ENCODE measurements at places on chromosomes 5 and 9.

GRCh38 chr9:86407022-86407421 is 52.8 kb upstream of the TUT7 start:
- DNase-seq, result no peak

DNA sequence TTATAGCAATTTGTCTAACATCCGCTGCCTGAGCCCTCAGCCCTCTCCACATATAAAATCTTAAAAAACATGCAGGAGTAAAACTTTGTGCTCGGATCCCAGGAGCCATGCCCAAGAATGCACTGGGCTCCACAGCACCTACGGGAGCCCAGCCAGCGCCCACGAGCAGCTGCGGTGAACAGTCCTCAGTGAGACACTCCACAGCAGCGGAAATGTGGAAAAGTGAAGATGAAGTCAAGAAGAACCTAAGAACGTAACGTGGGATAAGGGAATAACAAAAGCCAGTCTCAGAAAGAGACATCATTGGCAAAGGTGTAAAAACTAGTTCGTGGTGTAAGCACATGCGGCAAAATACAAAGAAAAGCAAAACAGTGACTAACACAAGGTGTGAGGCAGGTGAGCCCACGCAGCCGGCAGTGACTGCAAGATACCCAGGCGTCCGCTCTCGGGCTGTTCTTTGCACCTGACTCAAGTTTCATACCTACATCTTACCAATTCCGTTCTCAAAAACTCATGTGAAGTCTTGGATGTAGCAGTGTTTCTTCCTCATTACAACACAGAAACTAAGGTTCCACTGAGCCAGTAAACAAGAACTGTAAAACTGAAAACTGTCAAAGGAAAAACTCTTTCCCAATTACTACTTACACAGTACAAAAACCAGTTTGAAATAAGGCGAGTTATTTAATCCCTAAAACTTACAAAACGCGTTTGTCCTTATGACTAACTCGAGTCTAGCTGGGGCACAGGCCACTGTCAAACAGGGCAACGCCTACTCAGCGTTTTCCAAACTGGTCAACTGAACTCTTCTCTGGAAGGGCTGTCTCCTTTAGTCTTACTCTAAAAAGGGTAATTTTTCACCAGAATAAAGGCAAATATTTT is 1.7 kb downstream of the CAMSAP1 start:
- no peak for DNase-seq

DNA sequence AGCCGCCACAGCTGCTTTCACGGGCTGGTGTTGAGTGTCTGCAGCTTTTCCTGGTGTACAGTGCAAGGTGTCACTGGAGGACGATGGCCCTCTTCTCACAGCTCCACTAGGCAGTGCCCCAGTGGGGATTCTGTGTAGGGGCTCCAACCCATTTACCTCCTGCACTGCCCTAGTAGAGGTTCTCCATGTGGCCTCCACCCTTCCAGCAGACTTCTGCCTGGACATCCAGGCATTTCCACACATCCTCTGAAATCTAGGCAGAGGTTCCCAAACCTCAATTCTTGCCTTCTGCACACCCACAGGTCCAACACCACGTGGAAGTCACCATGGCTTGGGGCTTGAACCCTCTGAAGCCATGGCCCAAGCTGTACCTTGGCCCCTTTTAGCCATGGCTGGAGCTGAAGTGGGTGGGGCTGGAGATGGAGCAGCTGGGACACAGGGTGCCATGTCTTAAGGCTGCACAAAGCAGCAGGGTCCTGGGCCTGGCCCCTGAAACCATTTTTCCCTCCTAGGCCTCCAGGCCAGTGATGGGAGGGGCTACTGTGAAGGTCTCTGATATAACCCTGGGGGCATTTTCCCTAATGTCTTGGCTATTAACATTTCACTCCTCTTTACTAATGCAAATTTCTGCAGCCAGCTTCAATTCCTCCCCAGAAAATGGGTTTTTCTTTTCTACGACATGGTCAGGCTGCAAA is 82.0 kb downstream of the MLLT3 start:
- no peak for DNase-seq

GRCh38 chr9:110864011-110864410 is 174.3 kb downstream of the LPAR1 start:
- no peak for DNase-seq

DNA sequence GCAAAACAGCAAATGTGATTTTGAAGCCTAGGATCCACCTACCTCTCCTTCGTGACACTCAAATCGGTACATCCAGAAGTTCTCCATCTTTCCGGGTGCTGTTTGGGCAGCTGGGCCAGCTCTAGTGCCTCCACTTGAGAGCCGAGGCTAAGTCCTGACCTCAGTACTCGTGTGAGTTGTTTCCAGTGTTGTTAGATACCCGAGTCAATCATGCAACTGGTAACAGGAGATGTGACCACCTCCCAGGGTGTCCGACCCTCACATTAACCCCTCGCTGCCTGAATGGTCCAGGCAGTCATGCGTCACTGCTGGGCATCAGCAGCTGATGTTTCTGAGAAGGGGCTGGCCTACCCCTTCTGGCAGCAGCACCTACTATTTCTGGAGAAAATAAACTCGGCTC is 170.3 kb downstream of the ENTREP1 start:
- no peak for DNase-seq

GRCh38 chr9:89496645-89497256 is 1.2 kb downstream of the SEMA4D start:
- DNase-seq, result no peak

GRCh38 chr5:177361418-177362291 is 3.9 kb downstream of the RGS14 start:
- no peak for DNase-seq

DNA sequence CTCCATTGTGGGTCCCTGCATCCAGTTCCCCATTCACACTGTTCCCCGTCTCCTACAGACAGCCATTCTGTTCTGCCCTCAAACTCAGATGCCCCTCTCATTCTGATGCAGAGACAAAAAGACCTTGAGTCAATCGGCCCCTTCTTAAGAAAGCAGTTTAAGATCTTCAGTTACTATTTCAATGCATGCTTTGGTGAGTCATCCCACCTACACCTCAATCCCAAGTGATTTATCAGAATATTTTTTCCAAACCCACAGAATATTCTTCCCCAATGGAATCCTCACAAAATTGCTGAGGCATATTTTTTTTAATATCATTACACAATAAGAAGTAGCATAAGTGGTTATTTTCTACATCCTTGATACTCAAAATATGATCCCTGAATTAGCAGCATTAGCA is 92.4 kb upstream of the SLC1A1 start:
- no peak for DNase-seq

DNA sequence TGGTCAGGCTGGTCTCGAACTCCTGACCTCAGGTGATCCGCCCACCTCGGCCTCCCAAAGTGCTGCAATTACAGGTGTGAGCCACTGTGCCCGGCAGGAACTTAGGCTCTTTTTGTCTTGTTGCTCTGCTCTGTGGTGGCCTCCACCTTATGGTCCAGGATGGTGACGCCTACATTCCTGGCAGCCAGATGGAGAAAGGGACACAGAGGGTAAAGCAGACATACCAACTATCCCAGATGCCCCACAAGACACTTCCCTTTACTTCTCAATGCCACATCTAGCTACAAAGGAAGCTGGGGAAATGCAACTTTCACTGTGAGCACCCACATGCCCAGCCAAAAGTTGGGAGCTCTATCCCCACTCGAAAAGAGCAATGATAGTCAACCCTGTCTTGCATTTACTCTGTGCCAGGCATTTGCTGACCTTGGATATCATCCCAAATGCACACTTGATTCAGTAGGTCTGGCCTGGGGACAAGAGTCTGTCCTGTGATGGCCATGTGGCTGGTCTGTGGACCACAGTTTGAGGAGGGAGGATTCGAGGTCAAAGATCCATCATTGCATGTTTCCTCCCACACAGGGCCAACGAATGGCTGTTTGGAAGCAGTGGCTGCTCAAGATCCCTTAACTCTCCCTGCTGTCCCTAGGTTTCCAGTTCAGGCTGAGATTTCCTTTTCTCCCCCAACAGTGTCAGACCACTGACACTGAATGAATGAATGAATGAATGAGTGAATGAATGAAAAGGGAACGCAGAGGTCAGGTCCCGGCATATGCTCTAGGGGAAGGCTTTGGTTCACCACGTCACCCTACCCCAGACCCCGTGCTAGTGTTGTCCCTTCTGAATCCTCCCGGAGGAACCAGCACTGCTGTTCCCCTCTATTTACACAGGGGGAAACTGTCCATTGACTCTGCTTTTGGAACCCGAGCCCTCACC is 1.4 kb upstream of the ERGIC1 start:
- no peak for DNase-seq

GRCh38 chr9:17402309-17402708 is 176.6 kb upstream of the SH3GL2 start:
- no peak for DNase-seq

DNA sequence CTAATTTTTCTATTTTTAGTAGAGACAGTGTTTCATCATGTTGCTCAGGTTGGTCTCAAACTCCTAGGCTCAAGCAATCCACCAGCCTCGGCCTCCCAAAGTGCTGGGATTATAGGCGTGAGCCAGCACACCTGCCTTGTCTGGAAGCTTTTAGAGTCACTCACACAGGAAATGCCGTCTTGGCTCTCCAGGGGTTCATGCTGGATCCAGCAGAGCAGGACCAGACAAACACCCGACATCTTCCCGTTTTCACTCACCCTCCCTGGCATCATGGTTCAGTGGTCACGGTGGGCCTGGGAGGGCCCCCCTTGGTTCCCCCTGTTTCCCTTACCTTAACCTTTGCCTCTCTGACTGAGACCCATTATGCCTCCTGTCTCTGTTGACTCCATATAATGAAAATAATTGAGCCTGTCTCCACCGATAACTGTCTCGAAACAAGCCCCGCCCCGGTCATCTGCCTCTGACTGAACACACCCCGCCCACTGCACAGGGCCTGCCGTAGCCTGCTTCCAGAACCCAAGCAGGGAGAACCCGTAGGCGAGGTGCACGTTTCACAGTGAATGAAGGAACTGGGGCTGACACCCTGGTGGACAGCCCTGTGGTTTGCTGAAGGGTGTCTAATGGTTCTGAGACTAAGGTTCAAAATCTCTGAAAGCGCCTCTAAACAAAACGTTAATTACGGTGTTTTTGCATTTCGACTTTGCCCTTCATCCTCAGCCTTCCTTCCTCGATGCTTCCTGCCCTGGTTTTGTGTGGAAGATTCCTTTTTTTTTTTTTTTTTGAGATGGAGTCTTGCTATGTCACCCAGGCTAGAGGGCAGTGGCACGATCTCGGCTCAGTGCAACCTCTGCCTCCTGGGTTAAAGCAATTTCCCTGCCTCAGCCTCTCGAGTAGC is 39.7 kb upstream of the SPRY4 start:
- DNase-seq, result no peak

DNA sequence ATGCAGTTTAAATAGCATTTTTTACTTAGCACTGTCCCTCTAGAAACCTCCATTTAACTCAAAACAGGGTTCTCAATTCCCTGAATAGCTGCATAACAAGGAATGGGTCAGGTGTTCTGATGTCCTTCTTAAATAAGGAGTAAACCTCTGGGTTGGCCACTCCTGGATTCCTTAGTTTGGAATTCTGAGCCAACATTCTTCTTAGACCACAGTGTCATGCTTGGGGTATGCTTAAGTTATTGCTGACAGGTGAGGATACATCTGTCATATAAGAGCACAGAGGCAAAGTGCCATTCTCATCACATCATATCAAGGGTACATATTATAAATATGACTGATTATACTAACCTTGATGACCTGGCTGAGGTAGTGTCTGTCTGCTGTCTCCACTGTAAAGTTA is 179.9 kb upstream of the SEMA6A start:
- no peak for DNase-seq

DNA sequence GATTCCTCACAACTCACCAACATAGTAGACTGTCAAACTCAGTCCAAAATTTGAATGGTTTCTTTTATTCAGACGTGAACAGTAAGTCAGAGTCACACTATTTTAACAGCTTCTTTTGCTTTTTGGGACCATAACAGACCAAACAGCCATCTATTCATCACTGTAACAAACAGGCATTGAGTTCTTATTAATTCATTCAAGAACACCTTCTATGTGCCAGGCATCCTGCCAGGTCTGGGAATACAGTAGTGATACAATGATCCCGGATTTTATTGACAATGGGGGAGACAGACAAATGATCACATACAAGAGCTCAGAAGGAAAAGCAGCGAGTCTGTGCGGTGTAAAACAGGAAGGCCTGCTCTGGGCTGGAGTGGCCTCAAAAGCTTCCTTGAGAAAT is 153.3 kb upstream of the ERCC6L2 start:
- no peak for DNase-seq

GRCh38 chr5:33079548-33079947 is 361.2 kb upstream of the TARS1 start:
- no peak for DNase-seq

GRCh38 chr5:61701877-61702602 is 370.0 kb downstream of the ZSWIM6 start:
- DNase-seq, result no peak

- no peak for DNase-seq
Measured at GRCh38 chr5:94674490-94675382, 56.3 kb downstream of the SLF1 start.

GRCh38 chr5:32600054-32600622 is 14.8 kb downstream of the SUB1 start:
- DNase-seq, result no peak

DNA sequence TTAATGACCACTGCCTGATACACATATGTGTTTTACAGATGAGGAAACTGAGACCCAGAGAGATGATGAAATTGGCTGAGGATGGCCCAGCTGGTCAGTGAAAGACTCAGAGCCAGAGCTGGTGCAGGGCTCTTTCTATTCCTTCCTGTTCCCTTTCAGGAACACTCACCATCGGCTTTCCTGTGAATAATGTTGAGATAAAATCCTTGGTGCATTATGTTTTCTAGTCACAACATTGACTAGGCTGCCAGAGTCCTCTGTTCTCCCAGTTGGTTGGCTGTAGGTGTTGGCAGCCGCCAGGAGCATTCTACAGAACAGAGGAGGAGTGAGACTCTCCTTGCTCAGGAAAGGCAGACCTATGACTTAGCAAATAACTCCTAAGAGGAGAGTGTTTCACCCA is 14.8 kb downstream of the TGFBI start:
- DNase-seq, result no peak

- no peak for DNase-seq
Measured at GRCh38 chr9:127580366-127580765, 31.7 kb upstream of the STXBP1 start.

GRCh38 chr5:43353668-43354067 is 40.5 kb upstream of the HMGCS1 start:
- DNase-seq, result no peak

GRCh38 chr9:77729177-77729576 is 81.1 kb upstream of the GNA14 start:
- DNase-seq, result no peak

DNA sequence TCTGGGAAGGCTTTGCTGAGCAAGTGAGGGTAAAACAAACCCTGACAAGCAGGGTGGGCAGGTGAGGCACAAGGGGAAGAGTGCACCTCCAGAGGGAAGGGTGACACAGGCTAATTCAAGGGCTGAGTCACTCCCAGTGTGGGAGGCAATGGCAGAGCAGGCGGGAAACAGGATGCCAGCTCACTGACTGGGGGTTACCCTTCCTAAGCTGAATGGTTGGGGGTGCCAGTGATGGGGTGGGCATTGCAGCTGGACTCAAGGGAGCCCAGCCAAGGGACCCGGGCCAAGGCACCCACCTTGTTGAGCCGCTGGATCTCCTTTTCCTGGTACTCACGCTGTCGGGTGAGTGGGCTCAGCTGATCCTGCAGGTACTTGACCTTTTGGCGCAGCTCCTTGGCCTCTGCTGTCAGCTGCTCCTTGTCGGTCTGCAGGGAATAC is 18.4 kb downstream of the GPX3 start:
- DNase-seq, result no peak
